Stimulated activated naive B cell treated with anti-CD40 and anti-IgM and Interleukin-4, amounts not matched to agents 10 μg/mL and 1 μg/mL and 100 μg/mL, for 72 hours (primary cell): ENCODE measurements at places on chromosomes 6 and 20.

GRCh38 chr20:25290646-25291431 is 43.0 kb downstream of the PYGB start:
- no peak for DNase-seq
- no peak overlapping the region for H3K4me3 ChIP-seq
- H3K27me3 ChIP-seq, result no peaks in the 10 kb centered on the region
- peaks cover 71% of the 10 kb centered on the region for H3K36me3 ChIP-seq
- H3K4me1 ChIP-seq, result peaks cover 25% of the 10 kb centered on the region

DNA sequence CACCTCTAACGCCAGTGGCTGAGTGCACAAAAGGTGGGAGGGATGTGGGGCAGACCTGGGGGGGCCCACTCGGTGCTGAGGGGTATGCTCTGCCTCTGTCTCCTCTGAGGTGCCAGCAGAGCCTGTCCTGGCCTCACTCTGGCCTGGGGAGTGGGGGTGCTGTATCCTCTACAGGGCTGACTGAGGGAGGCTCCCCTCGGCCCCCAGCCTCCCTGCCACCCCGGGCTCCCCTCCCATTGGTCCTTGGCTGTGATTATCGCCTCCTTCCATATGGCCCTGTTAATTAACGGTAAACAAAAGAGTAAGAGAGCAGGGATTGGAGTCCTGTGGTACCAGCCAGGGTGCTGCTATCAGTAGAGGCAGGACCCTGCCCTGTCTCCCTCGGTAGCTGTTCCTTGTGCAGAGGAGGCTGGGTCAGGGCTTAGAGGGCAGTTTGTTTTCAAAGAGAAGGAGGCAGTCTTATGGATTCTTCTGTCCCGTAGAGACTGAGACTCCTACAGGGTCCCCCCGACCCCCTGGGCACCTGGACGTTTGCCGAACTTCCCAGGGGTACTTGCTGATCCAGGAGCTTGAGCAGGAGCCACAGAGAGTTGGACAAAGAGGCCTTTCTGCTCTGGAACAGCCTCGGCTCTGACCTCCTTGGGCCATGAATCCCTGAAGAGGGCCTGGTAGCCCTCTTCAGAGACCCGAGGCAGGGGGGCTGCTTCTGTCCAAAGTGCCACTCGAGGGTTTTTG is 1.8 kb downstream of the MYT1 start:
- DNase-seq, result no peak
- H3K27ac ChIP-seq, result no peak overlapping the region
- H3K4me1 ChIP-seq, result peaks cover 9% of the 10 kb centered on the region
- no peaks in the 10 kb centered on the region for H3K36me3 ChIP-seq
- H3K4me3 ChIP-seq, result no peak overlapping the region
- peaks cover 73% of the 10 kb centered on the region for H3K27me3 ChIP-seq

DNA sequence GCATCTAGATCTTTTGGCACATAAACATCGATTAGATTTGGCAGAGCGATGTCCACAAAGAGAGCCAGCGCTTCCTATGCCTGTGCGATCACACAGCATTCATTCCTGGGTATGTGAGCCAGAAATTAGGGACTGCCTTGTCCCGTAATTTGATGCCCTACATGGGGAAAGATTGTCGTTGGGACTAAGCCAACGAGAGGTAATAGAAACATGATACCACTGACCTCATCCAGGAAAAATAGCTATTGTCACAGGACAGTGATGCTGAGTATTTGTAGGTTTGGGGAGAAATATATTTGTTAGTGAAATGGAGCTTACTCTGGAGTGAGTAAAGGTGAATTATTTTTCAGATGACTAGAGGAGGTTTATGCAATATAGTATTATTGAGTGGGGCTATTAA is 154.0 kb downstream of the TSHZ2 start:
- no peak overlapping the region for H3K4me3 ChIP-seq
- H3K4me1 ChIP-seq, result no peaks in the 10 kb centered on the region
- H3K27me3 ChIP-seq, result peaks cover 12% of the 10 kb centered on the region
- H3K27ac ChIP-seq, result no peak overlapping the region
- no peak for DNase-seq

- H3K4me1 ChIP-seq, result peaks cover 14% of the 10 kb centered on the region
- DNase-seq, result no peak
- H3K4me3 ChIP-seq, result no peak overlapping the region
- no peaks in the 10 kb centered on the region for H3K36me3 ChIP-seq
Measured at GRCh38 chr20:2296524-2297356, 939 bp downstream of the TGM3 start.

DNA sequence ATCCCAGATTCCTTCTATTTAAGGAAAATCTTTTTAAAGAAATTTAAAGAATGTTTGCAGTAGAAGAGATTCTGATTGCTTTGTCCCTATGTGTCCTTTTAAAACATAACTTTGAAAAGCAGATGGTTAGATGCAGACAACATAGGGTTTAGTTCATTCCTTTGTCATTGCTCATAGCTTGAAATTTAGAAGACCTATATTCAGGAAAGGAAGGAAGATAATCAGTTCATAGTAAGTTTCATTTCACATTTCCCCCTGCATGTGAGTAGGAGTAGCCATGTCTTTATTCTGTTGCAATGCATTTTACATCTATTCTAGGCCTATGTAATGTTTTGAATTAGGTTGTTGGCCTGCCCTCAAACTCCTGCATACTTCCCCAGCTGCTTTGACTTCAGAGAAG is 197.9 kb upstream of the GRIK2 start:
- H3K36me3 ChIP-seq, result no peaks in the 10 kb centered on the region
- DNase-seq, result no peak
- no peak overlapping the region for H3K27ac ChIP-seq
- no peak overlapping the region for H3K4me3 ChIP-seq
- no peaks in the 10 kb centered on the region for H3K4me1 ChIP-seq

GRCh38 chr20:7399114-7399513 is 541.1 kb downstream of the HAO1 start:
- no peak overlapping the region for H3K27ac ChIP-seq
- H3K36me3 ChIP-seq, result no peaks in the 10 kb centered on the region
- peaks cover 11% of the 10 kb centered on the region for H3K27me3 ChIP-seq
- H3K4me1 ChIP-seq, result no peaks in the 10 kb centered on the region

- H3K27me3 ChIP-seq, result no peaks in the 10 kb centered on the region
- H3K4me1 ChIP-seq, result no peaks in the 10 kb centered on the region
- H3K36me3 ChIP-seq, result peaks cover 4% of the 10 kb centered on the region
Measured at GRCh38 chr6:9848094-9848493, 566.8 kb downstream of the TFAP2A start.

GRCh38 chr6:44869321-44869897 is 458.7 kb upstream of the RUNX2 start:
- H3K4me3 ChIP-seq, result peak overlapping the region; percentile 22
- DNase-seq, result peak; percentile 26
- peaks cover 18% of the 10 kb centered on the region for H3K4me1 ChIP-seq
- peaks cover 10% of the 10 kb centered on the region for H3K36me3 ChIP-seq

- no peak overlapping the region for H3K27ac ChIP-seq
- no peak for DNase-seq
- no peak overlapping the region for H3K4me3 ChIP-seq
Measured at GRCh38 chr6:52328303-52328662, 33.7 kb upstream of the PAQR8 start.

GRCh38 chr20:58597249-58597891 is 53.7 kb upstream of the STX16 start:
- peaks cover 30% of the 10 kb centered on the region for H3K27me3 ChIP-seq
- no peaks in the 10 kb centered on the region for H3K36me3 ChIP-seq
- DNase-seq, result no peak
- H3K4me1 ChIP-seq, result no peaks in the 10 kb centered on the region
- H3K4me3 ChIP-seq, result no peak overlapping the region

DNA sequence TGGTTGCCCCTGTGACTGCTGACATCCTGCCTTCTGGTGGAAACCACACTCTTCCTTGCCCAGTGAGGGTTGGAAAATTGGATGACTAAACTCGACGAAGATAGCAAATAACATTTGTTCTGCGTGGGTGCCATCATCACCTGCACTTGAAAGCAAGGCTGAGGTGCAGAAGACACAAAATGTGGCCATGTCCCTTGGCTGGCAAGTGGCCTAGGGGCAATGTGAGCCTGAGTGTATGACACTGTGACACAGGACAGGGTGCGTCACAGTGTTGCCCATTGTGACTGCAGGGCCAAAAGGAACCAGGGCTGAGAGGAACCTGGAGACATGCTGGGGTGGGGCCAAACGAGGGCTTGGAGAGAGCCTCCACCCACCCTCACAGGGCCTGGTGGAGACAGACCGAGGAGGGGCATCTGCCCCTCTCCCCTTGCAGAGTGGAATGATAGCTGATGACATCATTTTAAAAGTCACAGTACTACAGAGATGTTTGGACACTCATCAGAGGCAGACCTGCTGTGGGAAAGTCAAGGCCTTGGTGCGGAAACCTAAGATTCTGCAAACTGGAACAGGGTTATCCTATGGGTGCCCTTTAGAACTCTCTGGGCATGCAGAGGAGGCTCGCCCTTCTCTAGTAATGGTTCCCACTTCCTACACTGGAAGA is 12.8 kb upstream of the HLA-F start:
- H3K36me3 ChIP-seq, result peaks cover 2% of the 10 kb centered on the region
- DNase-seq, result no peak
- peaks cover 20% of the 10 kb centered on the region for H3K4me1 ChIP-seq
- peak overlapping the region; percentile 59 for H3K27ac ChIP-seq

DNA sequence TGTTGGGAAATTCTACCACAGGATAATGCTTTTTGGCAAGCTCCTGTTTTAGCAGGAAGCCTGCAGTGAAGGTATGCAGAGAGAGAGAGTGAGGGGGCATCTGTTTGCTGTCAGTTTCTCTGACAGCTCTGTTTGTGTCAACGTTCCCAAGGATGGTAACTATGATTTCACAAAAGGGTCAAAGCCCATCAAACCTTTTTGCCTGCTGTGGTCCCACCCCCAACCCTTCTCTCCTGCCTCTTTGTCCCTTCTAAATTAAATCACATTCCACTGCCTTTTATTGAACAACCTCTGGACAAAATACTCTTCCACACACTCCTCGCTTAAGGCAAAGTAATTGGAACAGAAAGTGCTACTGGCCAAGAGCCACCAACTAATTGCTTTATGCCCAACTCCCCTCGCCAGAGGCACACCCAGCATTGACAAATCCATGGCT is 128.3 kb downstream of the TSHZ2 start:
- no peak for DNase-seq
- H3K36me3 ChIP-seq, result no peaks in the 10 kb centered on the region
- no peaks in the 10 kb centered on the region for H3K27me3 ChIP-seq

DNA sequence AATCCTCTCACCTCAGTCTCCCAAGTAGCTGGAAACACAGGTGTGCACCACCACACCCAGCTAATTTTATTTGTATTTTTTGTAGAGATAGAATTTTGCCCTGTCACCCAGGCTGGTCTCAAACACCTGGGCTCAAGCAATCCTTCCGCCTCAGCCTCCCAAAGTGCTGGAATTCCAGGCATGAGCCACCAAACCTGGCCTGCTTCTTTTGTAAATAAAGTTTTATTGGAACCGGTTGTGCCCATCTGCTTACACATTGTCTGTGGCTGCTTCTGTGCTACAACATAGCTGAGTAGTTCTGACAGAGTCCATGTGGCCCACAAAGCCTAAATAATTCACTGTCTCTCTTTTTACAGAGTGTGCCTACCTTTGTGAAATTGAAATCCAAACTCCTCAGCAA is 109.7 kb upstream of the NRSN1 start:
- H3K4me1 ChIP-seq, result no peaks in the 10 kb centered on the region
- no peaks in the 10 kb centered on the region for H3K27me3 ChIP-seq
- DNase-seq, result no peak
- no peaks in the 10 kb centered on the region for H3K36me3 ChIP-seq
- H3K27ac ChIP-seq, result no peak overlapping the region
- H3K4me3 ChIP-seq, result no peak overlapping the region

DNA sequence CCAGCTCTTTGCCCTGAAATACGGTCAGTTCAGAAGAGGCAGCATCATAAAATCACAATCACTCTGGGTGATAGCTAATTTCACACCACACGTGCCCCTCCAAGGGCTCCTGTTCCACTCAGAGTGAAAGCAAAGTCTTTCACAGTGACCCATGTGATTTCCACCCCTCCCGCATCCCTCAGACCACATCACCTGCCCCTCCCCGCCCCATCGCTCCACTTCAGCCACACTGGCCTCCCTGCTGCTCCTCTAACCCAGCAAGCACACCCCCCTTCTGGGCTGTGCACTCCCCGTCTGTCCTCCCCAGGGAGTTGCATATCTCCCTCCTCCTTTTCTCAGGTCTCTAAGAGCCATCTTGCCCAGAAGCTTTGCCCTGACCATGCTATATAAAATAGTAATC is 74.5 kb downstream of the PSMG4 start:
- H3K27ac ChIP-seq, result no peak overlapping the region
- peaks cover 16% of the 10 kb centered on the region for H3K4me1 ChIP-seq
- H3K36me3 ChIP-seq, result no peaks in the 10 kb centered on the region
- peaks cover 12% of the 10 kb centered on the region for H3K27me3 ChIP-seq
- H3K4me3 ChIP-seq, result no peak overlapping the region

DNA sequence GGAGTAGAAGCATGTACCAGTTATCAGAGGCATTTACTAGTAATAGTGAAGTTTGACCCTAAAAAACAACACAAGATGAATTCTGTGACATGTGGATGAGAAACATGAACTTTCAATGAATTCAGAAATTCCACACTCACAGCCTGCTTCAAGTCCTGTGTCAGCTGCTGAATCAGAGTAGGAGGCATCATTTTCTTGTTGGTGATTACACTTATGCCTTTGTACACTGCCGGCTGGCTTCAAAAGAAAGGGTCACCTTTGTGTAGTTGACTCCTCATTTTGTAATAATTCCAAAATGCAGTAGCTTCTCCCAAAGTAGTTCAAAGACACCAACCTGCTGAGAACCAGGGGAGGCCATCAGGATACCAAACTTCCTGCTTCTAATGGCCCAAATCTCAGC is 165.5 kb downstream of the BACH2 start:
- peaks cover 78% of the 10 kb centered on the region for H3K4me1 ChIP-seq
- no peak for DNase-seq
- peaks cover 21% of the 10 kb centered on the region for H3K36me3 ChIP-seq
- no peak overlapping the region for H3K4me3 ChIP-seq
- H3K27me3 ChIP-seq, result no peaks in the 10 kb centered on the region

GRCh38 chr6:104813552-104813951 is 46.2 kb downstream of the HACE1 start:
- peaks cover 35% of the 10 kb centered on the region for H3K36me3 ChIP-seq
- no peak overlapping the region for H3K27ac ChIP-seq
- no peaks in the 10 kb centered on the region for H3K27me3 ChIP-seq
- no peak for DNase-seq
- no peaks in the 10 kb centered on the region for H3K4me1 ChIP-seq
- no peak overlapping the region for H3K4me3 ChIP-seq

- H3K4me1 ChIP-seq, result no peaks in the 10 kb centered on the region
- no peak overlapping the region for H3K27ac ChIP-seq
- no peak for DNase-seq
- H3K36me3 ChIP-seq, result no peaks in the 10 kb centered on the region
Measured at GRCh38 chr6:153668758-153669157, 370.3 kb upstream of the OPRM1 start.

- H3K27ac ChIP-seq, result no peak overlapping the region
- DNase-seq, result no peak
- H3K36me3 ChIP-seq, result no peaks in the 10 kb centered on the region
Measured at GRCh38 chr6:33995309-33996119, 150.4 kb downstream of the GRM4 start.
